ENCODE measurements at places on chromosomes 6 and 20. TPM values are rescaled to one million over a fixed set of nuclear protein-coding genes. Genes with fewer than 3 reads are reported as not detected.

- no peak for DNase-seq
Observed at GRCh38 chr20:757506-757905, 10.8 kb downstream of the SLC52A3 start.

DNA sequence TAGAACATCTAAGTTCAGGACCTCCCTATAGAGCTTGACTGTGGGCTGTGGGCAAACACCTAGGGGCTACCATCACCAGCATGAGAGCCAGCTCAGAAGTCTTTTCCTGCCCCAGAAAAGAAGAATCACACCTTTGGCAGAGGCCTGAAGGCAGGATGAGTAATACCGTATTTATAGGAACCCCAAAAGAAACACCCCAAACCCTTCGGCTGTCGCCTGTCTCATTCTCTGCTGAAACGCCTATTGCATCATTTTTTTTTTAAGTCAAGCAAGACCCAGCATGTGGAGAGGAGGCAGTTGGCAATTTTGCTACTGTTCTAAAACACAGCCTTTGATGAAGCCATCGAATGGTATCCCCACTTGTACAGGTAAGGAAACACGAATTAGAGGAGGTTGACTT, 436.4 kb downstream of the TFAP2A start:
- no peak for DNase-seq

The CALHM4 gene
- total RNA-seq = not detected

DNA sequence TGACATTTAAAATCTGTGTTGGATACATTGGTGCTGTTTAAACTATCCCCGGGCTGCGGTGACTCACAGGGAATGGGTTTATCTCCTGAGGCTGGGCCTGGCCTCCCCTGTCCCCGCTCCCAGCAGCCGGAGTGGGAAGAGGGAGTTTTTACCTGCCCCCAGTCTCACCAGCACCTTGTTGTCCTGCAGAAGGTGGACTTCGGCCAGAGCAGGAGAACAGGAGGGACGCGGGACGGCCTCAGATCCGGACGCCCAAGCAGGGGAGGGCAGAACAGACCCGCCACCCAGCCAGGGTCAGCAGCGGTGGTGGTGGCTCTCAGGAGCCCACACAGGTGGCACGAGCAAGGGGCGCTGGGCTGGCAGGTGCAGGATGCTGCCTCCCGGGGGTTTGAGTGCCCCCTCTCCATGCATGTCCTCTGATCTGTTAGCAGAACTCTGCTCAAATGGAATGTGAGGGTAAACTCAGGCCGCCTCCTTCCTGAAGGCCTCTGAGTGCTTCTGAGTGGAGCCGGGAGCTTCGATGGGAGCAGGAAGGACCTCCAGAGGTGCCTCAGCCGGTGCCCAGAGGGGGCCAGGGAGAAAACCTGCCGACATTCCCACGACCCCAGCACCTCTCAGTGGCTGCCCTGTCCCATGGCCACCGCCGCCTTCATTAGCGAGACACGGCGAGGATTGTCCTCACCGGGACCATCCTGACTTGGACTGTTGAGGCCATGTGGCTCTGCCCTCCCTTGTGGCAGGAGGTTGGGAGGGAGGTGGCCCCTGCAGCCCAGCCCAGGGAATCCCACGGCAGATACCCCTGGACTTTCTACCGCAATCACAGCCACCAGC, 43.4 kb upstream of the MRGBP start:
- DNase-seq = no peak

The CDSN gene
- not detected for total RNA-seq

- DNase-seq = no peak
Observed at GRCh38 chr6:169990095-169991030, 238.9 kb downstream of the ERMARD start.

The ID1 gene
- 355 TPM for total RNA-seq

The CDYL gene
- 85.5 TPM for total RNA-seq
